Stimulated activated CD4-positive, alpha-beta T cell treated with anti-CD3 and anti-CD28 coated beads, Interleukin-4, amount 100 ng/mL, for 4 hours (primary cell): ENCODE measurements at places on chromosomes 3 and 15.

DNA sequence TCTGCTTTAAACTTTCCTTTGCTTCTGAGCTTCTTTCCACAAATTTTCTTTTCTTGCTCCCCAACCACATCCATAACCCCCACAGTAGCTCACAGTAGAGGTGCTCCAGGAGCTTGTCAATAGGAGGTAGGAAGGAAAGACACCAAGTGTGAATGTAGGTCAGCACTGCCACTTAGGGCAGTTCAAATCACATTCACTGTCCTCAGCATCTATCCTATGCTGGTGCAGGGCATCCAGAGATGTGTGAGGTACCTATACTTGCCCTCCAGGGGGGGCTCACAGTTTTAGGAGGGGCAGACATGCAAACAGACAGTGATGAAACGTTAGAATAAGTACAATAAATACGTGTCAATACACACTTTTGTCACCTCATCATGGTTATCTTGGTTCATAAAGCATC, 1.5 kb upstream of the SPSB4 start:
- no peak for DNase-seq

DNA sequence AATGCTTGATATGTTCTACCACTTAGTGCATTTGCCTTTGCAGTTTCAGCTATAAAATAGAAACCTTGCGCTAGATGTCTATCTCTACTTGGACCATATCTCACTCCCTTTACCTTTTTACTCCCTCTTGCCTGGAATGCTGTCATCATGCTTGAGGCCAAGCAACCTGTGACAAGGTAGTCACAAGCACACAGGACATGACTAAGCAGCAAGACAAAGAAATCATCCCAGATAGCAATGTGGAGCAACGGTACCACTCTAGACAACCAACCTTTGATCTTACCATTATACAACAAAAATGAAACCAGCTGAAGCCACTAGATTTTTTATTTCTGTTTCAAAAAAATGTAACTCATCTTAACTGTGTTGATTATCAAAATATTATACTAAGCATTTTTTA, 50.5 kb upstream of the SPSB4 start:
- no peak for DNase-seq

DNA sequence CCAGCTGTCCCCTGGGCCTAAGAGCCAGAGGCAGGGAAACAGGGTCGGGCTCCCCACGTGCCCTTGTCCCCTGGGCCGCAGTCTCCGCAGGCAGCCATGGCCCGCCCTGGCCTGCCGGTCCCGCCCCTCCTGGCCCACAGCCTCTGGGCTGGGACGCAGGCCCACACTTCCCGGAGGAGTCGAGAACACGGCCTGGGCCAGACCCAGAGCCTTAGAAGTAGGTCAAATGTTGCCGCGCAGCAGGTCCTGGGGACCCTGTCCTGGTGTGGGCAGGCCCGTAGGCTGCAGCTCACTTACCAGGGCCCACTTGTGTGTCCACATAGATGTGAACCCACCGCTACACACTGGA, 4.3 kb upstream of the MYL3 start:
- DNase-seq: no peak

DNA sequence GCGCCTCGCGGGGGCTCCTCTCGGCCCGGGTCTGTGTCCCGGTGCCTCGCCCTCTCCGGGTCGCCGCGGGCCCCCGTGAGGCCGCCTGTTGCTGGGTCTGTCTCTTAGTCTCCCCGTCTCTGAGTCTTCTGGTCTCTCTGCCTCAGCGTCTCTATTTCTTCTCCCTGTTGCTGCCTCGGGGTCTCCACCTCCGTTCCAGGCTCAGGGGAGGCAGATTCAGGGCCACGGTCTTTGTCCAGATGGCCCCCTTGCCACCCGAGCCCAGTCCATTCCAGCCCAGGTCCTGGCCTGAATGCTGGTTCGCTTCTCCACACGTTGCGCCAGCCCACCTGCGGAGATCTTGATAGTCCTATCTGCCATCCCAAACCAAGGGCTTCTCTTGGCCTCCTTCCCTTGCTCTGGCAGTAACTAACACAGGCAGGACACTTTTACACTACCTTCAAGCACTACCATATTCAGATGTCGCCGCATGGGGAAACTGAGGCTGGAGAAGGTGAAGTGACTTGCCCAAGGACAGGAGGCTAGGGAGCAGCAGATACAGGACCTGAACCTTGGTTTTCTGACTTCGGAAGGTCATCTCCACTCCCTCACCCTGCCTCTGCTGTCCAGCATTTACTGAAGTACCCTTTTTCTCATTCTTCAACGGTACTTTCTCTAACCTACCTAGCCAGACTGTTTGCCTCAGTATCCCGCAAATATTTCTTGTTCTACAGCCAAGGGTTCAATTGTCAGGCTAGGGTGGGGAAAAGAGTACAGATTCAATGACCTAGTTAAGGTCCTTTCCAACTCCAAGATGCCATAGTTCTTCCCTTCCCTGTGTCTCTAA, 616 bp upstream of the IGDCC4 start:
- DNase-seq: no peak

DNA sequence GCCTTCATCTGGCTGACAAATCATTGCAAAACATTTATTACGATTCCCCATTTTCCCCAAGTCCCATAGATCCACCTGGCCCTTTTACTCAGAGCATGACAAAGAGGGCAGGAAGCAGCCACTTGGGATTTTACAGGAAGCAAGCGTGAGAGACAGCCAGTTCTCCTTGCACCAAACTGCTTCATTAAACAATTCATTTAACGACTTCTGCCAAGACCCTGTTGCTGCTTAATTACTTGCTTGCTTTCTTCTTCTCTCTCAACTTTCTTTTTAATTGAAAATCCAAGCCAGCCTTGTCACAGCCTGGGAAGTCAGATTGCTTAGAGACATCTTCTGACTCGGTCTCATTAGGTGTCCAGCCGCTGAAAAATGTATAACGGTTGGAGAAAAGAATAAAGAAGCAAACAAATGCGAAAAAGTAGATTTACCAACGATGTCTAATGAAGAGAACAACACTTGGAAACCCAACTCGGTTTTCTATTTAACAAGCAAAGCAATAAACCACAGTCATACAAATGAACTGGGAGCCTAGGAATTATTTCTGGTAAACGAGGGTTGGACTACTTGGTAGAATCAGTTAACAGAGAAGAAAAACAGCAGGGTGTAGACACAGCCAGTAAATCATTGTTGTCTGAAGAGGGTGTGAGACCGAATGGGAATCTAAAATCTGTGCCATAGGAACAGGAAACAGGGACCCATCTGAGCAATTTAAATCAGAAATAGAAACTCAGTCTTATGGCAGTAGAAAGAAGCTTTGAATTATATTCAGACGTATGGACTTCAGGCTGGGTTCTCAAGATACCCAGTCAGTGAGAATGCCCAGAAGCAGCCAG, 298.3 kb downstream of the LRRC3B start:
- DNase-seq: no peak

DNA sequence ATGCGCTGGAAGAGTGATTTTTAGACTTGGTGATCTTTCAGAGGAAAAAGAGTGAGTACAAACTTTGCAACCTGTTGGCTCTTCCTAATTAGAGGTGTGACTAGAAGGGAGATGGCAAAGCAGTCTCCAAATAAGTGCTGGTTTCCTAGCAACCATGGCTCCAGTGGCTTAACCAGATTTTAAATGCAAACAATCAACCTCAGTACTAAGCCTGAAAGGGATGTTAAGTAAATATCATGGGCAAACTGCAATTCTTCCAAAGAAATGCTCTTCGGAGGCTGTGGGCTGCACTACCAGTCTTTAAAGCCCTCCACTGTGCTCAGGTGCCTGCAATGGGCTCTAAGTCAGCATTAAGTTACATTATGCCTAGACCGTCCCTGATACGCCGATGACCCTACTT, 678.1 kb upstream of the CCDC54 start:
- DNase-seq: no peak

- no peak for DNase-seq
Measured at GRCh38 chr3:157807280-157807679, 298.9 kb downstream of the SHOX2 start.

- DNase-seq: peak; percentile 61
Measured at GRCh38 chr3:71064956-71065763, 518.4 kb downstream of the FOXP1 start.

- peak; percentile 54 for DNase-seq
Measured at GRCh38 chr3:44198284-44199269, 43.1 kb upstream of the TOPAZ1 start.

GRCh38 chr3:128971421-128972100, 22.3 kb downstream of the CFAP92 start:
- DNase-seq: no peak

DNA sequence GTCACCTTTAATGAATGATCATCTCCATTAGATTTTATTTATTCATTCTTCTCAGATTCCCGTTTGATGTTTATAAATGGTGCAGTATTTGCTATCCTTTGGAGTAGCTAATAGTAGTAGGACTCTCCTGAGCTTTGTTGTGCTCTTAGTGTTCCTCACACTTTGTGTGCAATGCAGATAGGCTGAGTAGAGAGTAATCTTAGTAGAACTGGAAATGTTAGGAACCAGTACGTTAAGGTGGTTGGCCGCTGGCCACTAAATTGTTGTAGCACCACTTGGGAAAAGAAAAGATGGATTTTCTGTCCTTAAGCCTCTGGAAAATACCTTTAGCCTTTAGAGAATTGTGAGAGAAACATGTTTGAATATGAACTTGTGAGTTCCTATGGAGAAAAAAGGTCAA, 19.9 kb upstream of the EBLN2 start:
- DNase-seq: no peak

DNA sequence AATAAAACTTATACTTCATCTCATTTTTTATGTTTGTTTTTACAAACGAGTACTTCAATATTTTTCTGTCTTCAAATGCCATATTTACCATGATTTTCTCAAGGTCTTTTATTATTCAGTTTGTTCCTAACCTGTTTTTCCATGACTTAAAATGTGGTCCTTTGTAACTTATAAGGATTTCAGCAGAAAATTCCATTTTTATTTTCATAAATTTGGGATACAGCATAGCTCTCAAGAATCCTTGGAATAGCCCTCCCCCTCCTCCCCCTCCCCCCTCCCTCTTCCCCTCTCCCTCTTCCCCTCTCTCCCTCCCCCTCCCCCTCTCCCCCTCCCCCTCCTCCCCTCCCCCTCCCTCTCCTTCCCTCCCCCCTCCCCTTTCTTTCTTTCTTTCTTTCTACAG, 14.9 kb upstream of the STX19 start:
- DNase-seq: no peak

- no peak for DNase-seq
Measured at GRCh38 chr3:110397115-110397514, 674.5 kb upstream of the NECTIN3 start.

DNA sequence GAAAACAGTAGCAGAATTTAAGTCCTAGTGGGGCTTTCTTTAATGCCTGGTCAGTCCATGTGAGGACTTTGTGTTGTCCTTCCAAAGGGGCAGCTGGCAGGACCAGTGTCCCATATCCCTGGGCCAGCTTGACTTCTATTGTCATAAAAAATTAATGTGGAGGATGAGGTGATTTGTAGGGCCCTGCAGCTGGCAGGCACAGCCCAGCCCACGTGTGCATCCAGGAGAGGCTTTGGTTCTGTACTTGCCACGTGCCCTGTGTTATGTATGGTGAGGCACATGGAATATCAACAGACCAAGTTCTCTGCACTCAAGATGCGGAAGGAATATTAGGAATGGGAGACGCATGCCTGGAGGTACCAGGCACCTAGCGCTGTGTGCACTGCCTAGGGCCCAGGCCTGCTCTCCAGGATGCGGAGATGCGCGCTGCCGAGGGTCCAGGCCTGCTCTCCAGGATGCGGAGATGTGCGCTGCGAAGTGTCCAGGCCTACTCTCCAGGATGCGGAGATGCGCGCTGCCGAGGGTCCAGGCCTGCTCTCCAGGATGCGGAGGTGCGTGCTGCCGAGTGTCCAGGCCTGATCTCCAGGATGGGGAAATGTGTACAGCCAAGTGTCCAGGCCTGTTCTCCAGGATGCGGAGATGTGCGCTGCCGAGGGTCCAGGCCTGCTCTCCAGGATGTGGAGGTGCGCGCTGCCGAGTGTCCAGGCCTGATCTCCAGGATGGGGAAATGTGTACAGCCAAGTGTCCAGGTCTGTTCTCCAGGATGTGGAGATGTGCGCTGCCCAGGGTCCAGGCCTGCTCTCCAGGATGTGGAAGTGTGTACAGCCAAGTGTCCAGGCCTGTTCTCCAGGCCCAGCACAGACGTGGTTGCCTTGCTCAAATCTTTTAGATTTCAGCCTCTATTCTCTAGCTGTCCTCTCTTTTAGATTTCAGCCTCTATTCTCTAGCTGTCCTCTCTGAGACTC, 183.3 kb upstream of the ROPN1 start:
- DNase-seq: no peak

GRCh38 chr15:63514531-63514943, 10.1 kb downstream of the USP3 start:
- no peak for DNase-seq

DNA sequence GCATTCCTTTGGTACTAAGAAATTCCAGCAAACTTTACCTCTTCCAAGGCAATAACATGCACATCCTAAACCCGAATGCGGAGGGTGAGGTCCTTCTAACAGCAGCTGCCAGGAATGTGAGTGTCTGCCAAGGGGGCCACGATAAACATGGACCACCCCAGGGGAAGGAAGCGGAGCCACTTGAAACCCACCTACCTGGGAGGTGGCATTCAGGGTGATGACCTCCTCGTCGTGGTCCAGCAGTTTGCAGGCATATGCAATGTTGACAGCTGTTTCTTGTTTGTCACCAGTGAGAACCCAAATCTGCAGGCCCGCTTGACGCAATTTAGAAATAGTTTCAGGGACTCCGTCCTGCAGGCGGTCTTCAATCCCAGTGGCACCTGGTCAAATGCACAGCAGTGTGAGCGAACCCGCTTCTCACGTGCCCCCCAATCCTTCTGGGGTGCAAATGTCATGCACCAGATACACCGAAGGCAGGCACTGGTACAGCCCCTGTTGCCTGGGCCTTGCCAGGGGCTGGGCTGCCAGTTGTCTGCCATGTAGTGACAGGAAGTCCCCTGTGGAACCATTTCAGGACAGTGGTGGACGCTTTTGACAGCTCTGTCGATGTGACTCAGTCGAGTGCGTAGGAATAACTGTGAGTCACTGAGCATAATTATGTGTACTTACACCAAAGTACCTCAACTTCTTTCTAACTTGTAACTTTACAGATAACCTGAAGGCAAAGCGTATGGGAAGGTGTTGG, 161.2 kb downstream of the ATP10A start:
- DNase-seq: no peak

DNA sequence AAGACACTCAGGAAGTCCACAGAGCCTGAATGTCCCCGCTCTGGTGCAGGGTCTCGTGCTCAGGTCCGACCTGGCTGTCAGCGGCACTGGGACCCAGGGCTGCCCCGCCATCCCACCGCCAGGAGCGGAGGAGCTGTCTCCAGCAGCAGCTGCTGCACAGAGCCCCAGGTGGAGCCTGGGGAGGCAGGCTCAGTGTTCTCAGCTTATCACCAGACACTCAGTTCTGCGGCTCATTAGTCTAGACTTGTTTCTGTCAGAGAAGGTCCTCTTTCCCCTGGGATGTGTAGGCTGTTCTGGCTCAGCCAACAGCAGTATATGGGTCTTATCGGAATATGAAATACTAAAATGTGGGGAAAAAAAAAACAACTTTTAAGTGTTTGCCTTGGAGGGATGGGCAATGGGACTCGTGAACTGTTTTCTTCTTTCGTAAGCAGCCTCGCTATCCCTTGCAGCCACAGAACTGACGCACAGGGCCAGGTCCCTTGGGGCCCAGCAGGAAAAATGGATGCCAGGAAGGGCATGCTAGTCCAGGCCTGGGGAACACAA, 75.9 kb downstream of the KLF13 start:
- DNase-seq: no peak
